ELF-1 (cell line): ENCODE measurements at places on chromosomes 4 and X.

GRCh38 chrX:12975991-12976558 lies 1.2 kb downstream of the TMSB4X start:
- peak; percentile 70 for DNase-seq

DNA sequence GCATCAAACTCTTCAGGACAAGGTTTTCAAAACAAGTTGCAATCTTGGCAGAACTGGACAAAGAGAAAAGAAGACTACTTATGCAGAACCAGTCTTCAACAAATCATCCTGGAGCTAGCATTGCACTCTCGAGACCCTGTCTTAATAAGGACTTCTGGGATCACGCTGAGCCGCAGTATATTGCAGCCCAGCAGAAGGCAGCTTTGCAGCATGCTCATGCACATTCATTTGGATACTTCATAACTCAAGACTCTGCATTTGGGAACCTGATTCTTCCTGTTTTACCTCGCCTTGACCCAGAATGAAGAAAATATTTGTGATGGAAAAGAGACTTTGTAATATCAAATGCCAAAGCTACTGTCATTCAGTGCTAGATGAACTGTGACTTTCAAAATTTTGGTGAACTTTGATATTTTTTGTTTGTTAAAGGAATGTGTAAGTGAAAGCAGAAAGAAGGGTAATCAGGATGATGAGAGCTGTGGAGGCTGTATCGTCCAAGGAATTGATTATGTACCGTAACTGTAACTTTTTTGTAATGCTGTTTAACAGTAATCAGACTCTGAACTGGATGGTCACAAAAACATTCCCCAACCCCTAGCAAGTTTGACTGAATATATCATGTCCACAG lies 27.2 kb downstream of the HSPA4L start:
- no peak for DNase-seq

- no peak for DNase-seq
These were observed 3.6 kb downstream of the ZXDB start for GRCh38 chrX:57595381-57595811.

GRCh38 chrX:17553469-17553868 lies 178.5 kb downstream of the NHS start:
- peak; percentile 67 for DNase-seq

GRCh38 chr4:101914761-101915160 lies 124.2 kb downstream of the BANK1 start:
- no peak for DNase-seq

- no peak for DNase-seq
These were observed 8.8 kb upstream of the GRPR start for GRCh38 chrX:16114611-16115010.

DNA sequence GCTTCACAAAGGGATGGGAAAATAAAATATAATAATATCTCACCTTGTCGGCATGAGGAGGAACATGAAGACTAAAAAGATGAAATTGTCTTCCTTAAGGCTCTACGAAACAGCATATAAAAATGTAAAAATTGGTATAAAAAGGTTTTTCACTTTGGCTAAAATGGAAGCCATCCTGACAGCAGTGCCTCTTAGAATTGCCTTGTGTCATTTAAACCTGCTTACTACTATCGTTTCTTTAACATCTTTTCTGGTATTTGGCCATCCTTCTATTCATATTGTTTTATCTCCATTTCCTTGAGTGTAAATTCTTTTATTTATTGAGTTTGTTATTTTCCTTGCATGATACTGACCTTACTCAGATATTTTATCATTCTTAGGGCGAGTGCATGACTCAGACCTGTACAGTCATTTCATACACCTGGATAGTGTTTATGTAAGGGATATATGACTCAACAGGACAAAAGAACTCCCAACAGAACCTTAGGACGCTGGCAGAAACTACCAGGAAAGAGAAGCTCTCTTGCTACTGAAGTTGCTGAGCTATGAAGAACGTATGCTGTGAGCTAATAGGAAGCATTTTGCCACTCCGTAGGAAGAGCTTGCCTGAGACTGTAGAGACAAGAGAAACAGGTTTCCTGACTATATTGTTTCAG lies 5.8 kb upstream of the CDKN2AIP start:
- DNase-seq, result peak; percentile 25

DNA sequence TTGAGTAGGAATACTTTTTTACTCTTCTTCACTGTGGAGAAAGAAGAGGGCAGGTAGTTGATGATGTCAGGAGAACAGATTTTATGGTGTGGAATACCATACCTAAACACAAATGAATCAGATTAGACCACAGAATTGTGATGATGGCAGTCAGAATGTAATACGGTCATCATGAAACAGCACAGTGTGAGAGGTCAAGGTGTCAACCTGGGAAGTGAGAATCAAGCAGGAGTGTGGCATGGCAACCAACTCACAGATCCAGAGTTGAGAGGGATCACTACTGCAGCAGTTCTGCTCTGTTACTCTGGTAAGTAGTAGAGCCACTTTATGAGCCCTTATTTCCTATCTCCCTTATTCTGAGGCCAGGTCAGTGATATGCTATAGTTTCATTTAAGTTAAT lies 27.7 kb downstream of the METTL14 start:
- no peak for DNase-seq

- no peak for DNase-seq
These were observed 25.4 kb upstream of the TNIP3 start for GRCh38 chr4:121189326-121190215.

- DNase-seq, result no peak
These were observed 875.4 kb upstream of the PRKX start for GRCh38 chrX:4588893-4589292.

GRCh38 chrX:118156953-118157608 lies 40.5 kb upstream of the KLHL13 start:
- DNase-seq, result peak; percentile 71

DNA sequence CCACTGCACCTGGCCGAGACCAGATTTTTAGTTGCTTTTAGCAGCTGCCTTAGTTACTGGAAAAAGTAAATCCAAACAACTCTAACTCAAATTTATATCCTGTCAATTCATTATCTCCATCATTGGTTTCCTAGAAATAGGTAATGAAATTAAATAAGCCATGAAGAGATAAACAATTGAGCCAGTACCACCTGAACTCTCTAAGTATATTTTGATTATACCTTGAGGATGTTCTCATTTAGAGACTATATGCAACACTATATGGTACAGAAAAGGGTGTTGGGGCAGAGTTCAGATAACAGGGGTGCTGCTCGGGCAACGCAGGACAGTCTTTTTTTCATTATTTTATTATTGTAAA lies 35.0 kb downstream of the SAT1 start:
- no peak for DNase-seq

DNA sequence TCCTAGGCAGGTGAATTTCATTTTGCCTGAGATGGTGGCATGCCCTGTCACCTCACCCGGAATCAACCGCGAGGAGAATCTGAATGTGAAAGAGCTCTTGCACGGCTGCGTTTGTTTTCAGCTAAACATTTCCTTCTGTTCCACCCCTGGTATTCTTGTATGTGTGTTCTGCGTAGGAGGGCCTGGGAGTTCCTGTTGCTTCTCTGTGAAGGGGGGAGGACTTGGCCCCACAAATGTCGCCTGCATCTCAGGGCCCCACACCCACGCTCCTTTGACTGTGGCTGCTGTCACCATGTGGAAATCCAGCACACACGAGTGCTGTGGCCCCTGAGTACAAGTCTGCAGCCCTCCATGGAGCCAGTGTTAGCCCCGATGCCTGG lies 45.8 kb upstream of the CLCN4 start:
- no peak for DNase-seq

GRCh38 chr4:100017637-100018310 lies 67.7 kb upstream of the H2AZ1 start:
- no peak for DNase-seq

GRCh38 chr4:8863686-8864682 lies 7.7 kb downstream of the HMX1 start:
- DNase-seq, result no peak

- DNase-seq, result no peak
These were observed 1712.4 kb upstream of the TENM3 start for GRCh38 chr4:180530787-180531186.

GRCh38 chr4:82610041-82610440 lies 48.3 kb upstream of the TMEM150C start:
- DNase-seq, result no peak

DNA sequence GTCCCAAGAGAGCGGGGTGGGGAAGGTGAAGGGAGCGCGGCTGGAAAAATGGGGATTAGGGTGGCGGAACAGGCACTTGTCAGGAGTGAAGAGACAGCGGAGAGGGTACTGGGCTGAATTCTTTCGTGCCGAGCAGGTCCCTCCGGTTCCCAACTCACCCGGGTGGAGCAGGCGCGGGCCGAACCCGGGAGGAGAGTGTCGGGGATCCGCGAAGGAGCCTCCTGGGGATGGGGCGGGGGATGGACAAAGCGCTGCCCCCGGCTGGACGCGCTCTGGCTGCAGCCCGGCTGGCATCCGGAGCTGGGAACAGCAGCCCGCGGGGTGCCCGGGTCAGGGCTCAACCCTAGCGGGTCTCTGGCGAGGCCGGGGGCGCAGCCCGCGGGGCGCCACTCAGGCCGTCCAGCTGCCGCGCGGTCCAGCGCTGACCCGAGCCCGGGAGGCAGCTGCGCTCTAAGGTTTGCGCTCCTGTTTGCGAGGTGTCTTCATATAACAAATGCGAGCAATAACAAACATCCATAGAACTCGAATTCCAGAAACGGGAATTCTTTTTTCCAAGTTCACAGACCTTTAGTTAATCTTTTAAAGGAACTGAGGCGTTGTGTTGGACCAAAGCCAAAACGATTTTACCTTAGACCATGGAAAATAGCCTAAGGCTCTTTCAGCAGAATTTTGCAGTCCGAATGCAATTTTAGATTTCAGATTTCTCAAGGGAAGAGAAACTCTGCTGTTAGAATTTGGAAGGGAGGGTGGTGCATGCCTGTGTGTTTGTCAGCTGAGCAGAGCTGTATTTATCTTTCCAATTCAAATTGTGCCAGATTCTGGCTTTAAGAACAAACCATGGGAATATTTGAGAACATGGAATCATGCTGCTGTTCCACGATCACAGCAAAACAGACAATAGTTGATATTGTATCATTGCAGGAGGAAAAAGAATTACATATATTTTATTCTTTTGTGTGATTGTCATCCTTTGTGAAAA lies 744 bp downstream of the NPY5R start:
- peak; percentile 30 for DNase-seq

DNA sequence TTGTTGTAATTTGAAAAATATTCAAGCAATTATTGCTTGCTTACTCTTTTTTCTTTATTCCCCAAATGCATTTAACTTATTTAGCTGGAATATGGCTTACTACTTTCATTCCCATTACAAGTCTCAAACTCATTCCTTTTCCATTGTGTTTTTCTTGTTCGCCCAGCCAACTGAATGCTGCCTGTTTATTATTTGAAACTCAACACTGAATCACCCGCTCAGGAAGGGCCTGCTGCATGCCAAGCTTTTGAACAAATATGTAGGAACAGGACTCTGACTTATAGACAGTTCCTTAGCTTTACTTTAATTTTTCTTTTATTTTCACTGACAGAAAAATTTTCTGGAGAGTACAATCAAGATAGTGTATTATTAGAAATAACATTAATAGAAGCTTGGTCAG lies 12.9 kb downstream of the PCDH18 start:
- no peak for DNase-seq

GRCh38 chrX:80550722-80551121 lies 130.5 kb downstream of the TENT5D start:
- peak; percentile 73 for DNase-seq
